Sigmoid colon (tissue), 7 donors: ENCODE measurements at places on chromosomes 5 and 9. TPM values are rescaled to one million over a fixed set of nuclear protein-coding genes. Genes with fewer than 3 reads are reported as not detected.

Gene CNTNAP3B
- 65.9 TPM for total RNA-seq

Gene FST
- 3.0 TPM for total RNA-seq

Gene PHYHD1
- 15.5 TPM for total RNA-seq

Gene ADAMTS2
- 33.2 TPM for total RNA-seq

Gene TRIP13
- total RNA-seq = 0.54 TPM

Gene PCDHGA6
- total RNA-seq = 5.8 TPM

Gene TRAF2
- total RNA-seq = 3.6 TPM

Gene SERF1A
- total RNA-seq = 17.5 TPM

GRCh38 chr9:111035543-111036428, 2.5 kb downstream of the LPAR1 start:
- no peak for DNase-seq
- peak overlapping the region; percentile 79 for H3K27ac ChIP-seq
- H3K4me3 ChIP-seq = peak overlapping the region; percentile 54
- no peaks in the 10 kb centered on the region for H3K4me1 ChIP-seq

GRCh38 chr9:98383758-98384157, 128.3 kb upstream of the TBC1D2 start:
- no peaks in the 10 kb centered on the region for H3K4me1 ChIP-seq
- no peak overlapping the region for H3K27ac ChIP-seq
- no peaks in the 10 kb centered on the region for H3K36me3 ChIP-seq
- H3K27me3 ChIP-seq = no peaks in the 10 kb centered on the region
- H3K4me3 ChIP-seq = no peak overlapping the region
- DNase-seq = no peak

DNA sequence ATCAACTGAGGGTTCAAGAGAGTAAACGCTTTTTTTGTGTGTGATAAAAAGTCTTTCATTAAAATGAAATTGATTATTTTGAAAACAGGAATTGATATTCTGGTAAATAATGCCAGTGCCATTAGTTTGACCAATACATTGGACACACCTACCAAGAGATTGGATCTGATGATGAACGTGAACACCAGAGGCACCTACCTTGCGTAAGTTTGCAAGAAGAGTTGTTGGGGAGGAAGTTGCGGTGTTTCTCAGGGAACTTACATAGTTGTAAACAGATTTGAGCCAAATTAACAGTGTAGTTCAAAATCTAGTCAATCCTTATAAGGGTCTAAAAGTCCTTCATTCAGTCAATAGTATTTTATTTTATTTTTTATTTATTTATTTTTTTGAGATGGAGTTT, 28.9 kb downstream of the HSDL2 start:
- no peaks in the 10 kb centered on the region for H3K27me3 ChIP-seq
- H3K4me1 ChIP-seq = no peaks in the 10 kb centered on the region
- peaks cover 15% of the 10 kb centered on the region for H3K36me3 ChIP-seq
- H3K4me3 ChIP-seq = no peak overlapping the region
- DNase-seq = no peak

DNA sequence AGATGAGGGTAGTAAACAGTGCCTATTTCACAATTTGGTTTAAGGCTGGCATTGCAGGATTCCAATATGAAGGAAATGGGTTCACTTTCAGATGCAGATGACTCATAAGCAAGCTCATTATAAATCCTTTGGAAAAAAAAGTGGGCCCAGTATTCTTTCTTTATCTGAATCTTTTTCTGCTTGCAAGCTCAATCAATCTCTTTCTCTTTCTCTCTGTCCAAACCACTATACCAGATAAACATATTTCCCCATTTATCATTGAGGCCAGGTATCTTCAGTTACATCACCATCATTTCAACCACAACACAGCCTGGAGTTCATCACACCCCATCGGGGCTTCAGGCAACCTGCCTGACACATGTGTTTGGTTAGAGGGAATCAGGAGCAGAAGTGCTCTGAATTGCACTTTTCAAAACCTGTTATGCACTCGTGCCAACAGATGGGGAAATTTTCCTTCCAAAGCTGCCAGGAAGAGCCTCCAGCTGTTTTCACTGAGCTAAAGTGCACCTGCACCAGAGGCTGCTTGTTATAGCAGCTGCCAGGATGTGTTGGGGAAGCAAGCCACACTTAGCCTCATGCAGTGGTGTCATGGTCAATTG, 30.0 kb upstream of the MAMDC2 start:
- no peaks in the 10 kb centered on the region for H3K27me3 ChIP-seq
- peak overlapping the region; percentile 8 for H3K27ac ChIP-seq
- DNase-seq = peak; percentile 82
- H3K4me1 ChIP-seq = no peaks in the 10 kb centered on the region
- H3K4me3 ChIP-seq = no peak overlapping the region

GRCh38 chr9:82128011-82128696, 139.6 kb downstream of the SPATA31D1 start:
- no peak overlapping the region for H3K27ac ChIP-seq
- no peak for DNase-seq
- H3K36me3 ChIP-seq = no peaks in the 10 kb centered on the region
- no peaks in the 10 kb centered on the region for H3K27me3 ChIP-seq
- no peak overlapping the region for H3K4me3 ChIP-seq

GRCh38 chr5:78675956-78676730, 27.6 kb upstream of the LHFPL2 start:
- H3K27me3 ChIP-seq = no peaks in the 10 kb centered on the region
- no peak for DNase-seq

DNA sequence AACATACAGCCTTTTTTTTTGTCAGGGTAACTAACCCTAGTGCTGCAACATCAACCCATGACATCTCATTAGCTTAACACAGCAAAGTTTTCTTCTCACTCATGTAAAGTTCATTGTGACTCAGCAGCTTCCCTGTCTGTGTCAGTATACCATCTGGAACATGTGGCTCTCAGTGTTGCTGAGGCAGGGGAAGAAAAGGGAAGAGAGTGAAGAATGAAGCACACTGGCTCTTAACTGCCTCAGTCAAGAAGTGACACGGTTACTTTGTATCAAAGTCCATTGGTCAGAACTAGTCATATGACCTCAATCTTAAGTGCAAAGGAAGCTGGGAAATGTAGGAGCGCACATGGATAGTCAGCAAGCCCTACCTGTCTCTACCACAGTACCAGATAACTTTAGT, 185.0 kb upstream of the ELL2 start:
- peaks cover 10% of the 10 kb centered on the region for H3K4me1 ChIP-seq
- DNase-seq = no peak
- H3K27me3 ChIP-seq = no peaks in the 10 kb centered on the region
- H3K36me3 ChIP-seq = no peaks in the 10 kb centered on the region
- H3K4me3 ChIP-seq = no peak overlapping the region

GRCh38 chr5:75856056-75856455, 138.8 kb upstream of the POC5 start:
- no peak for DNase-seq
- no peaks in the 10 kb centered on the region for H3K4me1 ChIP-seq
- no peak overlapping the region for H3K27ac ChIP-seq
- H3K4me3 ChIP-seq = no peak overlapping the region
- H3K36me3 ChIP-seq = no peaks in the 10 kb centered on the region

DNA sequence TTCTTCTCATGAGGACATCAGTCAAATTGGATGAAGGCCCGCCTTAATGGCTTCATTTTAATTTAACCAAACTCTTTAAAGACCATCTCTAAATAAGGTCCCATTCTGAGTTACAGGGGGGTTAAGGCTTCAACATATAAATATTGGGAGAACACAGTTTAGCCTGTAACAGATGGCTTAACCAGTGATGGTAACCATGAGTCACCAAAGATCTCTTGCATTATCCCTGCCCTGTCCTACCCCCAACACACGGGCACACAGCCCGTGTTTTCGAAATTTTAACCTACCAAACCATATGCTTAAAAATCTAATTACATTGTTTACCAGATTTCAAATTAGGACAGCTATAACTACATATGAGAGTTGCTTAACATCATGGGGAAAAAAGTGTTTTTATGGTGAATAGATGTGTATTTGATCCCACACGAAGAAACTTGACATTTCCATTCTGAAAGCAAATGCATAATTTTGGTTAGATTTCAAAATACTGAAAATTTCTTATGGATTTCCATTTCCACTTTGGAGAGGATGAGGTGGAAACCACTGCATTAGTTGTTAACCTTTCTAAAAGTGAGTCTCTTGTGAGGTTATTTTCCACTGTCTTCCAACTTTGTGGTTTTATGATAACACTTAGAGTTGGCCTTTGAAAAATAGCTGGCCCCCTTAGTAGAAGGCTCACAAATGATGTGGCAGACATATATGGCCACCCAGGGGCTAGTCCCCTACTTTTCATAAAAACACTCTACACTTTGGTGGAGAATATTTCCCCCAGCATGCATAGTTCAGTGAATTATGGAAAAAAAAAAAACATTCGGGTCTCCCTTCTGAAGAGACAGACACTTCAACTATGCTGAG, 849.3 kb downstream of the TLE1 start:
- no peak overlapping the region for H3K4me3 ChIP-seq
- H3K4me1 ChIP-seq = no peaks in the 10 kb centered on the region
- no peak for DNase-seq
- H3K27me3 ChIP-seq = no peaks in the 10 kb centered on the region

DNA sequence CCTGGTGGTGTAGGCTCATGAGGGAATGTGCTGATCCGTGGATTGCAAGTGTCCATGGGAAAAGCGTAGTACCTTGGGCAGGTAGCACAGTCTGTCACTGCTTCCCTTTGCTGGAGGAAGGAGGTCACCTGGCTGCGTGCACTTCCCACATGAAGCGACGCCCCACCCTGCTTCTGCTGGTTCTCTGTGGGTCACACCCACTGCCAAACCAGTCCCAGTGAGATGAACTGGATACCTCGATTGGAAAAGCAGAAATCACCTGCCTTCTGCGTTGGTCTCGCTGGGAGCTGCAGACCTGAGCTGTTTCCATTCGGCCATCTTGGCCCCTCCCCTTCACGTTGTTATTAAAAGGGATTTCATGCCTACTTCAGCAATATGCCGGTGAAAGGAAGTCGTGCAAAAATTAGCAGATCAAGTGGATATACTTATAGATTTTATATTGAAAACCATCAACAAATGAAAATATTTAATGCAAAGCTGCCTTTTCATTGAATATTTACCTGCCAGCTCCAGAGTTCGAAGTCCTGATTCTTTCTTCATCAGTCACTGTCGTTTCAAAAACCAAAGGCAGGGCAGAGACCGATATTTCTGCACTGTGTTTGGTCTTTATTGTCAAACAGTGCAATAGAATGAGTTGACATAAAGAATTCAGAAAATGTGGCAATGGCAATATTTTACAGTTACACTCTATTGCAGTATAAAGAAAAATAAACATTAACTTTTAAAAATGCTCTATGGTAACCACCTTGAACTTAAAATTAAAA, 123.2 kb downstream of the JAKMIP2 start:
- no peaks in the 10 kb centered on the region for H3K36me3 ChIP-seq
- no peaks in the 10 kb centered on the region for H3K27me3 ChIP-seq
- DNase-seq = no peak
- no peak overlapping the region for H3K4me3 ChIP-seq
- no peak overlapping the region for H3K27ac ChIP-seq
- no peaks in the 10 kb centered on the region for H3K4me1 ChIP-seq

DNA sequence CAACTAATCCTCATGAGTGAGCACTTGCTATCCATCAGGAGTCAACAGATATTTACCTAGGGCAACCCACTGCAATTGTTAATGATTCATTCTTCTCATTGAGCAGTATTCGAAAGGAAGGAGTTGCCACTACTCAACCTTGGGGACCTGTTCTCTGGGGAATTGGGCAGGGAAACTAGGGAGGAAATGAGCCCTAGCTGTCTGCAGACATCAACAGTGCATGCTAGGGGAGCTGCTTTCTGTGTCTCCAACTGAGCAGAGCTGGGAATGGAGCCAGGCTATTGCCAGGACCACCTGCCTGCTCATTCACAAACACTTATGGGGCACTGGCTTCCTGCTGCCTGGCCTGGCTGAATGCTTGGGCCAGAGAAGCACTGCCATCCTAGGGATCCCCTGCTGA, 183.4 kb downstream of the TMEM38B start:
- no peaks in the 10 kb centered on the region for H3K36me3 ChIP-seq
- no peaks in the 10 kb centered on the region for H3K27me3 ChIP-seq
- H3K27ac ChIP-seq = no peak overlapping the region
- H3K4me3 ChIP-seq = no peak overlapping the region

DNA sequence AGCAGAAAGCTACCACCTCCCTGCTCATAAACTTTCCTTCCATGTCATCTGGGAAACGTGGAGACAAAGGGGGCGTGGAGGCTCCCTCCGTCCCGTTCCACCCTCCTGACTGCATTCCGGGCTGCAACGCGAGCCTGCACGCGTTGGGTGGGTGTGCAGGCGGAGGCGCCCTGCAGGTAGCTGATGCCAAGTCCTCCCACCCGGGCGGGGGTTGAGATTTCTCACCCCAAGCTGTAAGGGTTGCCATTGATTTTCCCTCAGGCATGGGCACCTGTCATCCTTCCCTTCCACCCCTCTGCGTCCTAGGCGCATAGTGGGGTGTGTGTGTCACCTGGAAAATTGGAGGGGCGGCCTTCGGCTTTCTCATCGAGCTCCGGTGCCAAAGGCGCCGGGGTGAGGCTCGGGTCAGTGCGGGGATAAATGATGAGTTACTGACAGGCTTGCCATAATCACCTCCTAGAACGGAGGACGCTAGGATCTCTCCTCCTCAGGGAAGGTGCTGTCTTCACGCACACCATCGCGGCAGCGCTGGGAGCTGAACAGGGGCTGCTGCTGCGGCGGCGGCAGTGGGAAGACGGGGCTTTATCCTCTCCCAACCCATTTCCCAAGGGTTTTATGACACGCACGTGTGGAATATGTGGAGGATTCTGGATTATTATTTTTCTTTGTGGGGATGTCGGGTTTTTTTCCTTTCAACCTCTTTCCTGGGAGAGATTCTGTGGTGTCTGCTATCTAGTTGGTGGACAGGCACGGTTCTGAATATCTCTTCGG, 973 bp downstream of the PLPPR1 start:
- H3K36me3 ChIP-seq = no peaks in the 10 kb centered on the region
- H3K4me3 ChIP-seq = peak overlapping the region; percentile 51
- H3K27me3 ChIP-seq = peaks cover 25% of the 10 kb centered on the region
- peaks cover 8% of the 10 kb centered on the region for H3K4me1 ChIP-seq
- H3K27ac ChIP-seq = no peak overlapping the region
- no peak for DNase-seq

- H3K36me3 ChIP-seq = no peaks in the 10 kb centered on the region
- H3K4me1 ChIP-seq = no peaks in the 10 kb centered on the region
- H3K4me3 ChIP-seq = no peak overlapping the region
- no peaks in the 10 kb centered on the region for H3K27me3 ChIP-seq
- no peak for DNase-seq
Observed at GRCh38 chr5:54993318-54993717, 7.9 kb upstream of the ESM1 start.

DNA sequence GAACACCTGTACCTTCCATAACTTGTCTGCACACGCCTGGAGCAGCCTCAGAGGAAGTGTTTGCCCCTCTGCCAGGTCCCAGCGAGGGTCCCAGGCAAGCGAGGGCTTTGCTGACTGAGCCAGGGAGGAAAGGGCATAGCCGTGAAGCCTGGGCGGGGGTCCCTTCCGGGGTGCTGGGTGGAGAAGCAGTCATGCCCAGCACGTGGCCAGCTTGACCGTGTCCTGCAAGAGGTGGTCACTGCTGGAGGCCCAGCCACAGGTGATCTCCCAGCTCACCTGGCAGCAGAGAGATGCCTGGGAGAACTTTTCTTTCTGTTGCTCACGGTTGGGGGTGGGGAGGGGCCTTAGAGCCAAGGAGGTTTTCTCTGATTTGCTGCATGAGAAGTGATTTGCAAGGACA, 195.3 kb downstream of the CACNA1B start:
- no peaks in the 10 kb centered on the region for H3K36me3 ChIP-seq
- H3K4me1 ChIP-seq = no peaks in the 10 kb centered on the region
- no peak overlapping the region for H3K4me3 ChIP-seq
- H3K27ac ChIP-seq = no peak overlapping the region
